ENCODE measurements at places on chromosomes 7 and 10. TPM values are rescaled to one million over a fixed set of nuclear protein-coding genes. Genes with fewer than 3 reads are reported as not detected.

DNA sequence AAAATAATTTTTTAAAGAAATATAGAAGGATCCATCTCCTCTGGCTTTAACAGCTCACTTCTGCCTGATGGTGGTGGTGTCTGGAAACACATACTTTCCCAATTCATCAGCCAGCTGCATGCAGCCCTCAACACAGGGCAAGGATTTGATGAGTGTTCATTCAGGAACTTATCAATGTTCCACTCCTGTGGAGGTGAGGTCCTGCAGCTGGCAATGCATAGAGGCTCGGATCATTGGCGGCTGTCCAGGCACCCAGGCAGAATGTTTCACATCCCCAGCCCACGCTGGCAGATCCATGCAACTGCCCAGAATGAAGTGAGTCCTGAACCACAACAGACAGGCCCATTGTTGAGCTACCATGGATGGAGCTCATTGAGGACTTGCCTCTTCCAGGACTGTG is 55.2 kb upstream of the KCNMA1 start:
- H3K27ac ChIP-seq: no peak overlapping the region
- no peaks in the 10 kb centered on the region for H3K36me3 ChIP-seq
- no peak overlapping the region for H3K4me3 ChIP-seq
- H3K27me3 ChIP-seq: no peaks in the 10 kb centered on the region
- no peak for DNase-seq
- no peaks in the 10 kb centered on the region for H3K4me1 ChIP-seq

GRCh38 chr7:47435889-47436312 is 146.0 kb downstream of the TNS3 start:
- H3K27me3 ChIP-seq: no peaks in the 10 kb centered on the region
- no peaks in the 10 kb centered on the region for H3K4me1 ChIP-seq
- H3K36me3 ChIP-seq: no peaks in the 10 kb centered on the region
- no peak overlapping the region for H3K4me3 ChIP-seq
- no peak overlapping the region for H3K27ac ChIP-seq
- DNase-seq: no peak

DNA sequence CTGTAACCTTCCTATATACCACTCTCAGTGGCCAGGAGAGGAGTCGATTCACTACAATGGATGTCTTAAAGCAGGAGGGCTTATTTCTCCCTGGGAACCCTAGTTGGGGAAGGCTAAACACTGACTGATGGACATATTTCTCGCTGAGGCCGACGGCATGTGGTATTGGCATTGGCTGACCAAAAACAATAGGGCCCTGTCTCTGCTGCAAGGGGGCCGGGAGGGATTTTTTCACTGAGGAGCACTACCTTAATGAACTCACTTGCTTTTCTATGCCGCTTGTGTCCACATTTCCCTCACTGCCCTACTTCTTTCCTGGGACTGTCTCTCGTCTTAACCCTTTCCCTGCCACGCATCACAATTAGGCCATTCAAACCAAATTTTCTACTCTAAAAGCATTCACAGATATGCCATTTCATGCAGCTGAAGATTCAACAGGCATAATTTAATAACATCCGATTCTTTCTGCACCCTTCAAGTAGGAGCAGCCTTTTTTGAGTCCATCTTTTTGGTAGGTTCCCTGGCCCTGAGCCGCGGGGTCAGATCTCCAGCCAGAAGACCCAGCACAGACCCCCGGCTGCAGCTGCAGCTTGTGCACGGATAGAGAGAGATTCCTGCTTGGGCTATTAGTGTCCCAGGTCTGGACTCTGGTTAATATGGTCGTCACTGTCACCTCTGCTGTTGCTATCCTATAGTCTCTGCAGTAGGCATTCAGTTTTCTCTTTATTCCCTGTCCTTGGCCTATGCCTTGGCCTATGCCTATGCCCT is 118.7 kb downstream of the HIPK2 start:
- no peaks in the 10 kb centered on the region for H3K36me3 ChIP-seq
- H3K4me3 ChIP-seq: no peak overlapping the region
- H3K4me1 ChIP-seq: peaks cover 5% of the 10 kb centered on the region
- no peak overlapping the region for H3K27ac ChIP-seq

DPP6 gene
- not detected for total RNA-seq

DNA sequence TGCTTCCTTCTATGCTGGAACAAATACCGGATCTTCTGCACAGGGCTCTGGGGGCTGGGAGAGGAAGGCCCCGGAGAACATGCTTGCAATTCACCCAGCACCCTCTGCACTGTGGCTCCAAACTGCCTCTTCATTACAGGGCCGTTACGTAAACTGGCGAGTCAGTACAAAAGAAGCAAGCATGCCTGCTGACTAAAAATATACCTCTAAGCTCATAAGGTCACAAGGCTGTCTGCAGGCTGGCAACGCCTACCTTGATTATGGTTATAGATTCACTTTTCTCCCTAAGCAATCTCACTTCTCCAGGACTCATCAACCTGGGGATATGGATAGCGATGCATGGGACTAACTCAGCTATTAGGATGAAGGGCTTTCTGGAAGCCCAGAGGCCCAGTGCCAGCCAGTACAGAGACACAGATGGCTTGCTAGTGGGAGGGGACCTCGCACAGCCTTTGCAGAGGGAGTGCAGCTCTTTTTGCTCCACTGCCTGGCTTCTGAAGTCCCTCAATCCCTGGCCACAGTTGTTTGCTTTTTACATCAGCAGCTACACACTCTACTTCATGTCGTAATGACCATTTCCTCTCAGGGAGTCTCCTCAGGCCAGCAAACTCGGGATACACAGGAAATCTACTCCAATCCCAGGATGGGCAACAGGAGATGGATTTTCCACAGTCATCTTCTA is 96.1 kb downstream of the SH3PXD2A start:
- H3K27ac ChIP-seq: no peak overlapping the region
- H3K36me3 ChIP-seq: no peaks in the 10 kb centered on the region
- H3K4me3 ChIP-seq: no peak overlapping the region
- H3K4me1 ChIP-seq: peaks cover 46% of the 10 kb centered on the region
- DNase-seq: no peak

DNA sequence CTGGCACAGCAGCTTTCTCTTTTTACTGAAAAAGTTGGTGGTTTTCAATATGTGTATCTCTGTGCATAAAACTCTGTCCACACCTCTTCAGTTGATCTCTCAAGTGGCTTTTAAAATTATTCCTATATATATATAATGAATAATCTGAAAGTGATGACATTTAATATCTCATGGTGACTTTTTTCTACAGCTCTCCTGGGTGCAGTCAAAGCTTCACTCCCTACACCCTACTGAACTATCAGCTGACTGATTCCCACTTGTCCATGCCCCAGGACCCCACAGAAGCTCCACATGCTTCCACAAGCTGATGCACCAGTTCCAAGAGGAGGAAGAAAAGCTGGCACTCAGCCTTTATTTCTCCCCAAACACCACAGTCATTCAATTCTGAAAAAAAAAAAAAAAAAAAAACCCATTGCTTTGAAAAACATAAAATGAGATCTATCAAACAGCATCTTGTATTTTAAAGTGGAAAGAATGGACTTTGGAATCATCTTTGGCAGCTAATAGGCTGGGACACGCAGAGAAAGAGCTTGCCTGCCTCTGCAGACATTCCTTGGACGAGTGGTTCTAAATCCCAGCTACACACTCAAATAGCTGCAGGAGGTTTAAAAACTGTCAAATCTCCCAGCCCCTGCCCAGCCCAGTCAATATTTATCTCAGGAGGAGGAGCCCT is 75.3 kb upstream of the GDF10 start:
- no peak for DNase-seq
- H3K27ac ChIP-seq: no peak overlapping the region
- H3K4me1 ChIP-seq: no peaks in the 10 kb centered on the region
- H3K27me3 ChIP-seq: no peaks in the 10 kb centered on the region
- H3K4me3 ChIP-seq: no peak overlapping the region
- H3K36me3 ChIP-seq: no peaks in the 10 kb centered on the region

GRCh38 chr10:60614363-60614762 is 163.9 kb upstream of the CDK1 start:
- H3K4me3 ChIP-seq: no peak overlapping the region
- H3K36me3 ChIP-seq: no peaks in the 10 kb centered on the region
- H3K27me3 ChIP-seq: no peaks in the 10 kb centered on the region

- no peaks in the 10 kb centered on the region for H3K27me3 ChIP-seq
- H3K36me3 ChIP-seq: no peaks in the 10 kb centered on the region
- H3K4me1 ChIP-seq: no peaks in the 10 kb centered on the region
- no peak overlapping the region for H3K4me3 ChIP-seq
- H3K27ac ChIP-seq: no peak overlapping the region
Measured at GRCh38 chr7:15419596-15419995, 142.2 kb downstream of the AGMO start.

DNA sequence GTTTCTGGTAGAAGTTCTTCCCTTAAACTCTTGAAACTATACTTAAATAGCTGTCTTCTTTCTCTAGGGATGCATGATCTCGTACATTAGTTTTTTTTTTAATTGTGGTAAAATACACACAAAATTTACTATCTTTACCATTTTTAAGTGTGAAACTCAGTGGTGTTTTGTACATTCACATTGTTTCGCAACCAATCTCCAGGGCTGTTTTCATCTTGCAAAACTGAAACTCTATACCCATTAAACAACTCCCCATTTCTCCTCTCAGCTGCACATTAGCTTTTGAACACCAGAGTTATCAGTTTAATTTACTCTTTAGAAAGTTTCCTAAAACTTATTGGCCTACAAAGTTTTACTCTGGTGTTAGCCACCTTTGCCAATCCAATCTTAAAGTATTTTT is 45.5 kb upstream of the PRKAR2B start:
- no peak for DNase-seq
- H3K36me3 ChIP-seq: no peaks in the 10 kb centered on the region
- no peak overlapping the region for H3K4me3 ChIP-seq
- H3K4me1 ChIP-seq: no peaks in the 10 kb centered on the region
- no peaks in the 10 kb centered on the region for H3K27me3 ChIP-seq

AVPI1 gene
- 2.3 TPM for total RNA-seq

GRCh38 chr7:51123322-51124019 is 193.1 kb downstream of the COBL start:
- no peaks in the 10 kb centered on the region for H3K36me3 ChIP-seq
- H3K27me3 ChIP-seq: no peaks in the 10 kb centered on the region
- H3K4me1 ChIP-seq: peaks cover 7% of the 10 kb centered on the region
- DNase-seq: no peak
